ENCODE measurements at places on chromosomes 4 and X.

DNA sequence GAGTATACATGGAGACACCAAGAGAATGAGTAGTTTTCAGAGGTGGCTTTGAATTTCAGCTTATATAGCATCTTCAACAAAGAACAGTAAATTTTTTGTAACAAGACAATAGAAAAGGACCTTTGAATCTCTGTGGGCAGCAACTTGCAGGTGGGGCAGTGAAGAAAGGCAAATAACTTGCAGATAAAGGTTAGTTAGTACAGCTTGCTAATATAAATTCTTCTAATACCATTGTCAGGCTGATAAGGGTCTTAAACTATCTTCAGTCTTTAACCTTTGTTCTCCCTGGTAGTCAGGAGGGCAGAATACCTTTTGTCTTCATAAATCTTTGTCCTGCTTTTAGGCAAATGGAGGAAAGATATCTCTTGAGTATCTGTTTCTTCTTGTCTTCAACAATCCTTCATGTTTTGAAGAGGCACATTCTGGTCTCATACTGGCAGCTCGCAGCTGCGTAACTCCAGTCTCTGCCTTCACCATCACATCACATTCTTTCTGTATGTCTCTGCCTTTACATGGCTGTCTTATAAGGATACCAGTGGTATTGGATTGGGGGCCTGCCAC, 16.0 kb downstream of the ANXA3 start:
- no peak for DNase-seq

- DNase-seq, result no peak
Observed at GRCh38 chr4:105061731-105062130, 84.9 kb upstream of the TET2 start.

GRCh38 chrX:152658302-152658701, 20.6 kb downstream of the GABRQ start:
- DNase-seq, result no peak

- no peak for DNase-seq
Observed at GRCh38 chr4:152950402-152951274, 14.5 kb downstream of the FHDC1 start.

- DNase-seq, result no peak
Observed at GRCh38 chrX:100407147-100407783, 2.8 kb downstream of the PCDH19 start.

DNA sequence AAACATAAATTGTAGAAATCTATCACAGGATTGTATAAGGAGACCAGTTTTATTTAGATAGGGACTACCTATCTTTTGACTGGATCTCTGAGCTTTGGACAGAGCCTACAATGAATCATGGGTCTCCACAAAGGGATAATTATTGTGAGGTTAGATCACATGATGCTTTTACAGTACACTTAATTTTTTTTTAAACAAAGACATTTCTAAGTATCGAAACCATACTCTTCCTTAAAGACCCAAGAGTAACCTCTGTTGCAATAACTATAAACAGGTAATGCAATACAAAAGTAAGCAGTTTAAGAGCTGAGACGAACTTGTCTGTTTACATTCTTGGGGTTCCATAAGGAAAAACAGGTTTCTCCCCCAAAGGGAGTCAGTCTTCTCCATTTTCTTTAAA, 64.3 kb upstream of the GABRE start:
- no peak for DNase-seq

DNA sequence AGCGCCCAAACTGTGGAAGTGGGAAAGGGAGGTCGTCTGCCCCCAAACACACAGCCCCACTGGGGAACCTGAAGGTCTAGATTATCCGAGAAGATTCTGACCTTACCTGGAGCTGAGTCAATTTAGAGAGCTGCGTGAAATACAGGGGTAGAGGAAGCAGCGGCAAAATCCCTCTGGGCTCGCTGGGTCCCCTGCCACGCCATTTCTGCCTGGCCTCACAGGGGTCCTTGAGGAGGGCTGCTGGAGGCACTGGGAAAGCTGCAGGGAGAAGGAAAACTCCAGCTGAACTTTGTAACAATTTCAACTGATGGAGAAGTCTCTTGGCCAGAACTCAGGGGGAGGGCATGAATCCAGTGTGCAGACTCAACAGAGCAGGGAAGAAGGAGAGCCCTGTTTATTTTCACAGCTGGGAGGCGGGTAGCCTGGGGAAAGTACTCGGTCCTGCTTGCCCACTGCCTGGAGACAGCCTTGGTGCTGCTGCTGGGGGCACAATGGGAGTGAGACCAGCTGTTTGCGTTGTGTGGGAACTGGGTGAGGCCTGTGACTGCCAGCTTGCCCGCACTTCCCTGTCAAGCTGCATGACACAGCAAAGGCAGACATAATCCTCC, 93.2 kb upstream of the MAPK10 start:
- DNase-seq, result no peak

- no peak for DNase-seq
Observed at GRCh38 chr4:123418351-123418931, 21.8 kb downstream of the SPRY1 start.

GRCh38 chrX:41338436-41338835, 4.5 kb downstream of the DDX3X start:
- DNase-seq, result no peak

DNA sequence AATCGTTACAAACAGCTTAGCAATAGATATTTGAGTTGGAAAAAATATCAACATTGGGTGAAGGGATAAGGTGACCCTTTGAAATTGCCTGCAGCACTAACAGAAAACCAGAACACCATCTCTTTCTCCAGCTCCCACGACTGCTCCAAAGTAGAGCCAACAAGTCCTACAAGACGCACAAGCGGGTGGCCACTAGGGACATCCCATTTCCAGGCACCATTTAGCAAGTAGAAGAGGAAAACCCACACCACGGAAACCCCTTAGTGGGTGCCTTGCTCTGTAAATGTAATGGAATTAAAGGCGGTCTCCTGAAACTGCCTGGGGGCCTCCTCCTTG, 1.9 kb downstream of the ARHGAP6 start:
- no peak for DNase-seq

Data from HCT116 (cell line).